NCI-H1930 (cell line): ENCODE measurements at places on chromosomes 16 and 17.

DNA sequence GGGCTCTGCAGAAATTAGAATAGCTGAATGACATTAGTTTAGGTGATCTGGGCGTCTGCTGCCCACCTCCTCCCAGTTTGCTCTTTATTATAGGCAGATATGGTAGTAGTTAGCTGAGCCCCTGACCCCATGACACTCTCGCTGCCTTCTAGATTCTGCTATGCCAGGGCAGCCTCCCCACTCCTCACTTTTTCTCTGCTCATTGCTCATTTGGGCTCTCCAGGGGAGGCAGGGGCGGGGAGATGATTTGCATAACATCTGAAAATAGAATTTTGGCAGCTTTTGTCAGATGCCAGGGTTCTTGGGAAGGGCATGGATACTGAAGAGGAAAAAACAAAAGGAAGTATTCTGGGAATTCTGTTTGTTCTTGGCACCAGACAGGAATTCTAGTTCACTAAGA lies 78.0 kb upstream of the GAS7 start:
- no peak for DNase-seq

GRCh38 chr16:50102051-50102746 lies 36.4 kb downstream of the HEATR3 start:
- no peak for DNase-seq

DNA sequence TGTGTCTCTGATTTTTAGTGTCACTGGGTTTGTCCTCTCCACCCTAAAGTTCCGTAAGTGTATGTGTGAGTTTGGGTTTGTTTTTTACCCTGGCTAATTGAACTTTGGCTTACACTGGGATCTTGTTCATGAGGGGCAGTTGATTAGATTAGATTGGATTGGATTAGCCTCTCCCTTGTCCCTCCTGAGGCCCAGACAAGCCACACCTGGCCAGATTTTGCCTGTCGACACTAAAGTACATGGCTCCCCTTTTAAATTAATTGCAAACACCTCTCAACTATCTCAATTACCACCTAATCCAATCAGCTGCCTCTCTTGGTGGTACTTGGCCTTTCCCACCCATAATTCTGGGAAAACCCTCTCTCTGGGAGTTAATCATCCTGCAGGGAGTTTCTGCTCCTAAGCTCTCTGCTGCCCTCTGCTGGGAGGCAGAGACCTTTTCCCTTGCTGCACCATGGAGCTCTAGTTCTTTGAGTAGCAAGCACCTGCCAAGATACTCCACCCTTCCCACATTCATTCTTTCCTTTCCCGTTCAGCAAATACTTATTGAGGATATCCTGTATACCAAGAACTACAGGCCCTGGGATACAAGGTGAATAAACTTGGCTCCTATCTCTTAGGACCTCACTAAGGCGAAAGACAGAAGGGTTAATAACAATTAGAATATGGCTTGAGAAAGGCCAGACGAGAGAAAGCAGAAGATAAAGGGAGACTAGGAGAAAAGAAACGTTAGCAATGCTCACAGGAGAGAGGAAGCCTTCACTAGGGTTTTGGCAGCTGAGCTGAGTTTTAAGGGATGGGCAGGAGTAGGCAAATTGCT lies 60.0 kb upstream of the MPHOSPH6 start:
- DNase-seq: peak; percentile 41

- DNase-seq: no peak
Observed at GRCh38 chr16:68090130-68090529, 5.0 kb downstream of the NFATC3 start.

GRCh38 chr17:78779850-78780249 lies 2.2 kb downstream of the CYTH1 start:
- DNase-seq: no peak

DNA sequence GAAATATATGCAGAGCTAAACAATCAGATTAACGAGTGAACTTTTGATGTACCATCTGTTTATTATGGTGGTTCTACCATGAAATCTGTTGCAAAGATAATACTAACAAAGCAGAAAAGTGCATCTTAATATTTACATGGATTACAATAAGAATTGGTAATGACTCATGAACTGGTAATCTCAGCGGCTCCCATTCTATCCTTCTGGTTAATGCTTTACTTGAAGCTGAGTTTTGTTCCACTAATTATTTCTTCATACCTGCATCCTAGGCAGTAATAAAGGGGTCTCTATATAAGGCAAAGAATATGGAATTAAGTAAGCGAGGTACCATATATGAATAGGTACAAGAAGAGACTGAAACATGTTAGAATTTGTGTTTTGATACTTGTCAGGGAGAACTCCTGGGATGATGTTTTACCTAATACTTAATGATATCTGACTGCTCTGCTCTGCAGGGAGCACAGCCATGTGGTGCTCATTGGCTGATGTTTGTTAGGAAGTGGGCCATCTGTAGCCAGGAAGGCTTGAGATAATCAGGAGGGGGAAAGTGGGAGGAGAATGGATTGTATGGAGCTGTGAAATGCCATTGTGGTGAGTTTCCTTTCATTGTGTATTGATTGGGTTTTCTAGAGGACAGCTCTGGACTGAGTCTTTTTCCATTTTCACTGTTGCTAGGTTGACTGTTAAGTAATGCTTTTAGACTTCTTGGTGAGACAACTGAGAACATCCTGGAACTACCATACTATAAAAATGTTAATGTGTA lies 52.6 kb downstream of the MAP2K6 start:
- no peak for DNase-seq

DNA sequence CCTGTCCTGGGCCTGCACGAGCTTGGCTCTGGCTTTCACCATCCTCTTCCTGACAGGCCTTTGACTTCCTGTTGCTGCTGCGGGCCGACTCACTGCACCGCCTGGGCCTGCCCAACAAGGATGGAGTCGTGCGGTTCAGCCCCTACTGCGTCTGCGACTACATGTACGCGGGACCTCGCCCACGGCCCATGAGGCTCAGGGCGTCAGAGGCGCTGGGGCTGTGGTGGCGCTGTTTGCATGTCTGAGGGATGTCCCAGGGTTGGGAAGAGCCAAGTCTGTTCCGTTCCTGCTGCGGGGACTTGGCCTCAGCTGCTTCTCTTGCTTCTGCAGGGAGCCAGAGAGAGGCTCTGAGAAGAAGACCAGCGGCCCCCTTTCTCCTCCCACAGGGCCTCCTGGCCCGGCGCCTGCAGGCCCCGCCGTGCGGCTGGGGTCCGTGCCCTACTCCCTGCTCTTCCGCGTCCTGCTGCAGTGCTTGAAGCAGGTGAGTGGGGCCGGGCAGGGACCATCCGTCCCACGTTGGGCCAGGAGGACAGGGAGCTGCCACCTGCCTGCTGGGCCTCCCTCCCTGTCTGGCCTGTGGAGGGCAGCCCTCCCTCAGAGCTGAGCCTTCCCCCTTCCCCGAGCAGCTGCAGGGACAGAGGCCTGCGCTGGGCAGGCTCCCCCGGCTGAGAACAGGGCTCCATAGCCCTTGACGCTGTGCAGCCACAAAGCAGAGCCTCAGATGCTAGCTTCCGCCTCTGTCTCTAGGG lies 23.8 kb downstream of the TSC2 start:
- DNase-seq: no peak

DNA sequence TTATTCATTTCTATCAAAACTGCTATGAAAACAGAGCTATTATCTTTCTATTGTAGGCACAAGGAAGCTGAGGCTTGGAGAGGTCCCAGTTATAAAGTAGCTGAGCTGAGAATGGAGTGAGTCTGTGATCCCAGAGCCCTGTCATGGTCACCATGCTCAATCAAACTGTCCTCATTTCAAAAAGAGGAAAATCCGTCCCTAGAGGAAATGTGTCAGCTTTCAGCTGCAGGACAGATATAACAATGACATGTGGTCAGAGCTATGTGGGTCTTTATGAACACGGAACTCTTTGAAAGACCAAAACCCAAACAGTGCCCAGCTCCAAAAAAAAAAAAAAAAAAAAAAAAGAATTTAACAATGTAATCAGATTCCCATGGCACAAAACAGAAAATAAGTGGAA lies 266.1 kb downstream of the XYLT1 start:
- no peak for DNase-seq

- no peak for DNase-seq
Observed at GRCh38 chr16:73068541-73069401, 20.8 kb upstream of the ZFHX3 start.

- DNase-seq: no peak
Observed at GRCh38 chr17:78154903-78155811, 9.0 kb downstream of the C17orf99 start.

GRCh38 chr16:28130099-28131088 lies 66.9 kb upstream of the GSG1L start:
- no peak for DNase-seq

DNA sequence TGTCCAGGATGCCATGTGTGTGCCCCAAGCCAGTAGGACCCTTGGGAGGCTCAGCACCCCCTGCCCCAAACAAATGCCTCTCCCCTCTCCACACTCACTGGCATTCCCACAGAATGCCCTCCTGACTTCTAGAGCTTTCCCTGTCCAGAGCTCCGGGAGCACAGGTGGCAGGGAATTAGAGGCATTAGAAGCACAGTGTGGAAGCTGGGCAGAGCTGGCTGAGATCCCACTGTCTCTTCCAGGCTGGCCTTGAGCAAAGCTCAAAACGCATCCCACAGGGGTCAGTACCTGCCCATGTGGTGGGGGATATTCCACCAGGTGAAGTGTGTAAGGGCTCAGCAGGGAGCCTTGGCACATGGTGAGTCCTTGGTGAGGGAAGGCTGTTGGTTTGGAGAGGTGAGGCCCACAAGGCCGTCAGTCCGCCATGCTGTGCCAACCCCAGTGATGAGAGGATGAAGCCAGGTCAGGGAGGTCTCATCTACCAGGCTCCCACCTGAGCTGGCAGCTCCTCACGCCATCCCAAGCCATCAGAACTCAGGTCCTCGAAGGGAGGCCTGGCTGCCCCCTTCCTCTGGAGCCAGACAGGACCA lies 18.1 kb downstream of the ENDOV start:
- no peak for DNase-seq

DNA sequence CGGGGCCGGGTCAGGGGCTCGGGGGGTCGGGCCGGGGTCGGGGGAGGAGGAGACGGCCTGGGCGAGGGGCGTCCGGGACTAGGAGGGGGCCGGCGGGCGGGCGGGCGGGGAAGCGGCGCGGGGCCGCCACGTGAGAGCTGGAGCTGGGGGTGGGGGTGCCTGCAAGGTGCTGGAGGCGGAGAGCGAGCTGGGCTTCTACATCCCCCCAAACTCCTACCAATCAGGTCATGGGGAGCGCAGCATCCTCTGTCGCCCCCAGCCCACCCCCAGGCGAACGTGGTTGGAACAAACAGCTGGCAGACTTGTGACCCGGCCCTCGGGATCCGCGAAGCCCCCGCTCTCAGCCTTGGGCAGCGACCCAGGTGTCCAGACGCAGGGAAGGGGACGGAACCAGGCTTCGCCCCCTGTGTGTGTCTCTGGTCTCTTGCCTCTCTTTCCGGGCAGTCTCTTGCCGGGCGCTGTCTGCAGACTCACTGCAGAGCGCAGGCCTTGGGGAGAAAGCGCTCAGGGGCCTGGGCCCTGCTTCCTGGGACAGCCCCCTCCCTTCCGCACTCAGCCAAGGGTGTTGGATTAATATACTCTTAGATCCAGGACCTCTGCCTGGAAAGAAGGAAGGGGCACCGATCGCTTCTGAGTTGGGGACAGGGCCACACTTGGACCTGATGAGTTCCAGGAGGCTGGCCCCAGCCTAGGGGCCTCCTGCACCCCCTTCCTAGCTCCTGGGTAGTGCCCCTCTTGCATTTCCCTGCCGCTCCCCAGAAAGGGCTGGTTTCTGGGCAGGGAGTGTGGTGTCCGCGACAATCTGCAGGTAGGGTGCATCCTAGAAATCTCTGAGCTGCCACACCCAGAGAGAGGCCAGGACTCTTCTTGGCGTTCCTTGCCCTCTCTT lies 722 bp downstream of the RASL10B start:
- DNase-seq: no peak

GRCh38 chr17:28902819-28903545 lies at the start of gene DHRS13:
TSS of gene DHRS13 (minus strand) at chr17:28903079. CDS start at chr17:28902944, 135 bp downstream.
- DNase-seq: peak; percentile 89

- DNase-seq: no peak
Observed at GRCh38 chr17:60145006-60145935, 4.5 kb upstream of the CA4 start.

- DNase-seq: no peak
Observed at GRCh38 chr16:57824888-57825287, 22.6 kb upstream of the KIFC3 start.

- peak; percentile 7 for DNase-seq
Observed at GRCh38 chr17:67602974-67603373, 114.8 kb upstream of the NOL11 start.

GRCh38 chr17:77036841-77037381 lies 103.9 kb upstream of the SEC14L1 start:
- no peak for DNase-seq

DNA sequence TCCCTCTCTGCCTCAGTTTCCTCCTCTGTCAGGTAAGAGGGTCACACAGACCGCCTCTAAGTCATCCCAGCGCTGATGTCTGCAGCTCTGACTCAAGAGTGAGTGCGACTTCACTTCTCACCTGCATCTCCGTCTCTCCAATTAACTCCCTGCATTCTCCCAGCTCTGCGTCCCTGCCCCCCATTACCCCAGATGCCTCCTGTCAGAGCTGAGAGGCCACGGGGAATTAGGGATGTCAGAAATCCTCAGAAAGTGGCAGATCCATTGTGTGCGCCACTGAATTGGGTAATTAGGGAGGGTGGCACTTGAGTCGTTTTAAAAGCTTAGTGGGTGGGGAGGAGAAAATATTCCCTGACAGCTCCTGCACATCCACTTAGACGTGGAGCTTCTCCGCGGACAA lies 885.4 kb upstream of the EEF2KMT start:
- DNase-seq: no peak

DNA sequence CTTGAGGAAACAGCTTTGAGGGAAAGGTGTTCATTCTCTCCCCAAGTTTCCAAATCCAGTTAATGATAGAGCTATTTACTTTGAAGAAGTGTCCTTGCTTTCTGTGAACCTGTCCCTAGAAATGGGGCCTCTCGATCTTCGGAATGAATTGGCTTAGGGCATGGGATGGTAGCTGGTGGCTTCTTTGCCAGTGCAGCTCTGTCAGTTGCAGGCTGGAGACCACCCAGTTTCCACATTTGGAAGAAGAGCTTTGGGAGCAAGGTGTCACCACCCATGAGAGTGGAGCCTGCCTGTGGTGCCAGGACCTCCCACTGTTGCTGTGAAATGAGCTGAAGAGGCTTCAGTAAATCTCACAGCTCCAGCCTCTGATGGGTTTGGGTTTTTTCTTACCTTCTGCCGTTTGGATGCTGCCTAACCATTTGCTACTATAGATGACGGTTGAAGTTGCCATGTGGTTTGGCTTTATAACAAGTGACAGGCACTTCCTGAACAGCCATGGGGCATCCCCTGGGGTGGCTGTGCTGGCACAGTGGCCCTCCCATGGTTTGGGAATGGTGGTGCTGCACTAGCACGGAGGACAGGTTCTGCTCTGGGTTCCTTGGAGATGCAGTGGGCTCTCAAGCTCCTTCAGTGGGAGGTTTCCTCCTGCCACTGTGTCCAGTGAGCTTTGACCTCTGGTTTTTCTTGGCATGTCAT lies 19.5 kb upstream of the SLC5A10 start:
- DNase-seq: no peak
